Keratinocyte (primary cell): ENCODE measurements at places on chromosomes 7 and 10.
A peak's percentile ranks its signal among the peaks of the same experiment; 100 is the strongest.

DNA sequence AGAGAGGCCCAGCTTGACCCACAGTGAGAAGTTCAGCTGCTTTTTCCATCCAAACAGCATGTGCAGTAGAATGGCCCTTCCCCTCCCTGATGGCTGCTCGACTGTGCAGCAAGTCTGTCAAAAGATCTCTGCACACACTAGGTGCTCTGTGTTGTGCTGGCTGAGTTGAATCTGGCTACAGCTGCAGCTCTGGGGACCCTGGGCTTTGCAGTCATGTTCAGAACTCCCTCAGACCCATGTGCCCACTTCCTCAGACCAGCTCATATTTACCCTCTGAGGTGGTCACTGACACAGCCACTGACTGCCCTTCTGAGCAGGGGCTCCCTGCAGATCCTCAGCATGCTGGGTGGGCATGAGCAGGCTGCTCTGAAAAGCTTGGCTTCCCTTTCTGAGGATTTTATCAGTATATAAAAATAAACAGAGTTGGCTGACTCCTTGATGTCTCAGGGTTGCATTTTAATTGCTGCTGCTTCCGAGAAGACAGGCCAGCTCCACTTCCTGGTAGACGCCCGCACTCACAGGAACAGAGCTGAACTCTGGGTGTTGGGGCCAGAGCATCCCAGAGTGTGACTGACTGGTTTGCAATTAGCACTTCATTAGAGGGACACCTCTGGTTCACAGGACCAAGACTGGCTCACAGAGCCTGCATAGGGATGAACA lies 507.9 kb downstream of the RPS24 start:
- DNase-seq = no peak

GRCh38 chr10:35329520-35329919 lies 6.8 kb upstream of the CCNY start:
- DNase-seq = no peak

DNA sequence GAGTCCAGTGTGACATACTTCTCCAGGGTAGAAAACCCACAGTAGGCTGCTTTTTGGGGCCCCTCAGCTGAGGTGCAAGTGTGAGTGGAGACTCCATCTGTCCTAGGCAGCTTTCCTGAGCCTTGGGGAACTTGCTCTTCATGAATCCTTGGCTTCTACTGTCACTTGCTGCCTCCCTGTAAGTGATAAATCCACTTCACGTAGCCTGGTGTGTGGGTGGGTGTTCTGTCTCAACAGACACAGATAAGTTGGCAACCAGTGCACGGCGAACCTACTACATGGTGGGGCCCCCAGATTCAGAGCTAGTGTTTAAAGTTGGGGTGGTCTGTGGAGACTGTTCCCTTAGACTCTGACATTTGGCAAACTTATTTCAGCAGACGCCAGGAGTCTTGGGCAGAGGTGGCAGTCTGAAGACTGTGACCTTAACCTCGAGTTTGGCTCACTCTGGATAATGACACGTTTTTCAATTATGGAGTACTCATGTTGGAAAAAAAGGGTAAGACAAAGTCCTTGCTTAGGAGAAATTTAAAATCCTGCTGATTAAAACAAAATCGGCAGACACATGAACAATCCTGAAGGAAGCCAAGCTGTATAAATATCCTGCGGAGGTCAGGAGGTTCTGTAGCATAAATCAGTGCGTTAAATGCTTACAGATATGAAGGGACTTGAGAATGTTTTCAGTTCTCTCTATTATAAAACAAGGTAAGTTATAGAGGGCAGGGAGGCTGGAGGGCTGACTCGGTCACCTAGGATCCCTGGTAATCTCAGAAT lies 376.9 kb downstream of the PHTF2 start:
- no peak for DNase-seq

DNA sequence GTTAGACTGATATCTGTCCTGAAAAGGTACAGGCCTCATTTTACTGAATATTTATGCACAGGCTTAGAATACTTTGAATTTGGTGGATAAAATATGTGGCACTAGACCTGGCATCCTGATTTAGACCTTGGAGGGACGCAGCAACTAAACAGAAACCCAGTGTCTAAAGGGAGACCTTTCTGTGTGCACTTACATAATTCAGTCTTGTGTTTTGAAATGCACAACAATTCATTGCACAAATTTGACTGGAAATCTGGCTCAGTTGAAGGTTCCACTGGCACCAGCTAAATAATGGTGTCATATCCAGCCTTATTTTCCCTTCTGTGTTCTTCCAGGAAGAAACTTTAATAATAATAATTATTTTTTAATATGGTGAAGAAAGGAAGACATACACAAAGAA lies 142.1 kb downstream of the SND1 start:
- DNase-seq = no peak

DNA sequence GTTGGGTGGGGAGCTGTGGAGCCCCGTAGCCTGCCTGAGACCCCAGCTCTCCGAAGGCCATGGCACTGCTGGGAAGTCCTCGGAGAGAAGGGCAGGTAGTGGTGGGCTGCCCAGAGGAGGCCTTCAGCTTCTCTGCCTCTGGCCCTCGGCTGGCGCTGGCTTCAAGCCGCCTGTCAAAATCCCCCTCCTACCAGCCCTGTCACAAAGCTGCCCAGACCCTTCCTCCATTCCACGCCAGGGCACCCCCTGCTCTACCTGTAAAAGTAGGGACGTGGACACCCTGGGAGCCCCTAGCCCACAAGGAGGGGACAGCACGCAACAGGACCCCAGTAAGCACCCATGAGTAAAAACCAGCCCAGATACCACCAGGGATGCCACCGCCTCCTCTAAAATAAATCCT lies 31.6 kb downstream of the MAD1L1 start:
- DNase-seq = no peak

DNA sequence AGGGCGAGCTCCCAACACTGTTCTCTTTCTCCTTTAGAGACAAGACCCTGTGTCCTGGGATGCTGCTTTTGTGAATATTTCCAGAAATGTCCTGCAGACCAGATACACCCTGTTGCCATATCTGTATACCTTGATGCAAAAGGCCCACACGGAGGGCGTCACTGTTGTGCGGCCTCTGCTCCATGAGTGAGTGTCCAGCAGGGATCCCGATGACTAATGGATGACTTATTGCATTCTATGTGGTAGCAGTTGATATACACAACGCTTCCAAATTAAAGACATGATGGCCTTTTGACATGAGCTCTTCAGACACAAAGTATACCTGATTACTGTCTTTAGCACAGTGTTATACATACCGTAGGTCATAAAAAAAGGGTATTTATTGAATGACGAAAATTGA lies 45.0 kb upstream of the MGAM2 start:
- no peak for DNase-seq

DNA sequence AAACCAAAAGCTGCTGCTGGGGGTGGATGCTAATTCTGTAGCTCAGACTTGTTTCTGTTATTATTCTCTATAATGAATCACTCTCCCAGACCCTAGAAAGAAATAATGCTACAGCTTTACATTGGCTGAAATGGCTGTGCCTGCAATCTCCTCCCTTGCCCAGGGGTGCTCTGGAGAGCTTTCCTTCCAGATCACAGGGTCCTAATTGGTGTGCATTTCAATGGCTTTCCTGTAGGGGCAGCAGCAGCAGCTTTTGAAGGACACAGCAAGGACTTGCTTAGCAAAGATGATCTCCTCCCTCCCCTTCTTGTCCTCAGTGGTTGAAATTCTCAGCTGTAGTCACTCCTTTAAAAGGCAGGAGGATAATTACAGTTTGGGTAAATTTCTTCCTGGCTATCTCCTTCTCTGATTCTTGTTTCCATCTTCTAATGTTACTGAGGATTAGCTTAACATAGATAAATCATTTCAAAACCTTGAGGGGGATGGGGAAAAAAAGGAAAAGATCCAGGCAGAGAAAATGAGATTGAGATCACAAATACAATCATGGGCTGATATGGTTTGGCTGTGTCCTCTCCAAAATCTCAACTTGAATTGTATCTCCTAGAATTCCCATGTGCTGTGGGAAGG lies 120.2 kb upstream of the CTTNBP2 start:
- DNase-seq = no peak

GRCh38 chr7:132410385-132410784 lies 165.9 kb downstream of the PLXNA4 start:
- DNase-seq = no peak

- no peak for DNase-seq
Observed at GRCh38 chr7:139108266-139109187, 993 bp downstream of the ZC3HAV1 start.

DNA sequence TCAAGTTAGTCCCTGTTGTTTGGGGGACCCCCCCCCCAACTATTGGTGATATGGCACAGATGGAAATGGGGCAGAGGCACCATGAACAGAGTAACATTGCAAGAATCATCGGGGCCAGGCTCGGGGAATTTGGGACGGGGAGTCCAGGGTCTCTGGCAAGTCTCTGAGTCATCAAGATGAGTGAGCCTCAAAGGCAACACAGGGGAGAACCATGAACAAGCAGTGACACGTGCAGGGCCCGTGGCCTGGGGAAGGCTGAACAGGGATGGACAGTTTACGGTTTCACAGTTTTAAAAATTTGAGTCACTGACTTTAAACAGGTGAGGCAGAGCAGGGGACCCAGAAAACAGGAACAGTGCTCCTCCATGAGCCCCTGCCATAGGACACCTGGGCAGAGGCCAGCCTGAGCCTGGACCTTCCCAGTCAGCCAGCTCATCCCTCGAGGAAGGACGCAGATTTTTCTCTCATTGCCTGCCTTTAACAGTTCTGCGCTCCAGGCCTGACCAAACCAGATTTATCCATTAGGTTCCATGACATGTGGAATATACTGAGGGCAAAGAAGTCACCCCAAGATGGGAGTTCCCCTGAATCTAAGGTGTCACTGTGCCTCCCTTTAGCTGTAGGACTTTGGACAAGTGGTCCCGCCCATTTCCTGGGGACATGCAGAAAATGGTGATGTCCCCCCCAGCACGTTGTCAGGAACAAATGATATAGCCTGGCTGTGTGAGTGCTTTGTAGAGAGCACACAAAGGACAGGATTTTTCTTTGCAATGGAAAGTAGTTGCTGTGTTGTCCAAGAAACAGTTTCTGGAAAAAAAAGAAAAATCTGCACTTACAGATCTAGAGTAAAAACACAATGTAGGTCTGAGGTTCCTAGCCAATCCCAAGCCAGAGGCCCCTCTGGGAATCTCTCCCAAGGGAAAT lies 23.8 kb downstream of the CHST15 start:
- no peak for DNase-seq

GRCh38 chr10:100982916-100983830 lies 4.1 kb downstream of the MRPL43 start:
- no peak for DNase-seq

- DNase-seq = no peak
Observed at GRCh38 chr10:107994621-107995270, 830.2 kb upstream of the SORCS1 start.

DNA sequence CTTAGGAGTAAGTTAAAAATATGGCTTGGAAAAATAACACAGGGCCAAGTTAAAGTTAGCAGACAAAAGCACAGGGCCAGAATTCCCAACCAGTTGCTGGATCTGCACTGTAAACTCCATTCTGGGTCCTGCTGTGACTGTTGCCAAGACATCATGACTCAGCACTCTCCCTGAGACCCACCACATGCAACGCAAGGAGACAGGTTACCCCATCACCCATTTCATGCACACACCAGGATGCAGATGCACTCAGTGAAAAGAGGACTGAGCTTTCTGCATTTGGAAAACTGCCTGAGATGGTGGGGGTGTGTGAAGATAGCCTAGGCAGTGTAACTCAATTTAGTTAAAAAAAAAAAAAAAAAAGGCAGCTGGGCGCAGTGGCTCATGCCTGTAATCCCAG lies 97.6 kb upstream of the ZNF438 start:
- no peak for DNase-seq

DNA sequence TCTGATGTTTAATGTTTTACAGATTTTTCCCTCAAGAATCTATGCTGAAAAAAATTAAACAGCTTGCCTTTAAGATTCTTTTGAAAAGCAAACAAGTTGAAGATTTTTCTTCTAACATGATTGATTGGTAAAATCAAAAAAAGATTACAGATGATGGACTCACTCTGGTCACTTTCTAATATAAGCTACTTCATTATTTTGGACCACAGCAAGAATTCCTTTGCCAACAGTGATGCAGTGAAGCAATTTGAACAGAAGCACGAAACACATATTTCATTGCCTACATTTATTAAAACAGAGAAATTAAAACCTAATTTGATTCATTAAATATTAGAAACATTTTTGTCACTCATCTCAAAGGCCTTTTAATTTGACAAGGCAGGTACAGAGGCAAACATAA lies 82.1 kb upstream of the SGCE start:
- DNase-seq = no peak

- no peak for DNase-seq
Observed at GRCh38 chr10:59434463-59435321, 72.3 kb upstream of the FAM13C start.

DNA sequence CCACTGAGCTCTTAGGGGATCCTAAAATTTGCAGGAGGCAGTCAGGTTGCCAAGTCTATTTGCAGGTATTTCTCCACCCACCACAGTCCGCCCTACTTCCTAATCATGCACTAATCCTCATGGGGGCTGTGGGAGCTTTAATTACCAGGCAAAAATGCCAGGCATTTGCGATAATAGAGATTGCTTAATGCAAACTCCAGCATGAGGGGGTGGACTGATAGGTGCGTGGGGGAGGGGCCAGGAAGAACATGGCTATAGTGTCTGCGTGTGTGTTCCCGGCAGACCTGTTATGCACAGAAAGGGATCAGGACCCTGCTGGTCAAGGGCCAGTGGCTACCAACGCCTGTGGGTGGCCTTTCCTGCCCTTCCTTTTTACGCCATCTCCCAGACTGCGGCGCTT lies 15.6 kb upstream of the AQP1 start:
- DNase-seq = no peak

GRCh38 chr10:35011771-35012191 lies 78.4 kb downstream of the CUL2 start:
- no peak for DNase-seq

DNA sequence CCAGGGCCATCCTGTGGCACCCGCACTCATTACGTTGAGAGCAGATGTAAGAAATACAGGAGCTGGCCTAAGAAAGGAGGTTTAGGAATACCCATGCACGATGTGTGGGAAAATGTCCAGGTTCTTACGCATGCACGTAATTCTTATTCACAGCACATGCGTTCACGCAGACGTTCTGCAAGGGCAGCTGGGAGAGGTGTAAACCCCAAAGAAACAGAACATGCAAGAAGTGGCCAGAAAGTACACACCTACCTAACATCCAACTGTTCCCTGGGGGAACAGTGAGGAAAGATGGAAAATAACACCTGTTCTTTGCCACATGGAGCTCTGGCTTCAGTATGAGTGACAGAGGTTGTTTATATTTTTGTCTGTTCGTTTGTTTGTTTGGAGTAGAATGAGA lies 285.6 kb downstream of the PRPF18 start:
- DNase-seq = no peak

DNA sequence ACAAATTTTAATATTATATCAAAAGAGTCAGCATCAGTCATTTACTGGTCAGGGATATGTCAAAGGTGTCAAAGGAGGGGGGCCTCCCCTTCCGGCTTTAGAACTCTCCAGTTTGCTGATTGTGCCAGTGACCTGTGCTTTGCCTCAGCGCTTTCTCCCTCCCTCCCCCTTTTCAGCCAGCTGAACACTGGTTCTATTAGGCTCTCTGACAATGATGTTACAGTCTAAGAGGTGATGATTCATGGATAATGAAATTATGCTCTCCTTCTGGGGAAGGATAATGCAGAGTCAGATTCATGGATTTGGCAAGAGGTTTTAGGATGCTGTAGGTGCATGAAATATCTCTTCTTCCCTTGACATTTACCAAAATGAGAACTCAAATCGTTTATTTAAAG lies 6.1 kb downstream of the LRRTM3 start:
- DNase-seq = no peak

- peak; percentile 9 for DNase-seq
Observed at GRCh38 chr7:5354460-5355232, 69.0 kb downstream of the TNRC18 start.

- DNase-seq = no peak
Observed at GRCh38 chr7:12323415-12323814, 80.2 kb downstream of the VWDE start.
